ENCODE measurements at places on chromosomes 5 and 9.
A peak's percentile ranks its signal among the peaks of the same experiment; 100 is the strongest.

DNA sequence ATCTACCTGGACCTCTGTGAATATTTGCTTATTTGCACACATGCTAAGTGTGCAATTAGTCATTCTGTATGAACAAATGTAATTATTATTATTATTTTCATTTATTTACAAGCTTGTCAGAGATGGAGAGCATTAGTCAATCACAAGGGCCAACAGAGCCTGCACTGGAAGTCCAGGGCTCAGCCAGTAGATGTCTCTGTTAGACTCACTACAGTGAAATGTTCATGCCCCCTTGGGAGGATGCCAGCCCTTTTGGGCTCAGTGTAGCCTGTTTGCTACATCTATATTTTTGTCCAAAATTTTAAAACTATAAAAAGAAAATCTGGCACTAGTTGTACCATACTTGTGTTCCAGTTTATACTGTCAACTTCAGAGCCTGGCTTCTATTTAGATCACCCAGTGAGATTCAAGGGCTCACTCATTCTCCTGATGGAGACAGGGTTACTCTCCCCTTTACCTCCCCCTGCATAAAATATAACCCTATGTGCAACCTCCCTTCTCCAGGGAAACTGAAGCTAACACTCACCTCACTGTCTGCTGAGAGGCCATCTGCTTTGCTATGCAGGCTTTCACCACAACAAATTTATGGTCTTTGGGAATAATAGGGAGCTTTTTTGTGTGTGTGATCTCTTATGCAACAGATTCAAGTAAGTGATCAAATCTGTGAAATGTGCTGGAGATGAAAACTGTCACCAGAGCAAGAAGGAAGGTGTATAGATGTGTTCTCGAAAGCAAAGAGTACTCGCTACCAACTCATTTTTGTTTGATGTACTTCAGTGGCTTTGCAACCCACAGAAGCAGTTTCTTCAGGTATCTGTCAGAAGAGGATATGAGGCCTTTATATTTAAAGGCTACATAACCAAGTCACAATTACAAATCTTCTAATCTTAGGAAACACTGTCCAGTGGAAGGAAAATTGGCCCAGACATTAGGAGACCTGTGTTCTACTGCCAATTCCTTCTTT lies 99.9 kb upstream of the TLE4 start:
- peak; percentile 4 for DNase-seq

DNA sequence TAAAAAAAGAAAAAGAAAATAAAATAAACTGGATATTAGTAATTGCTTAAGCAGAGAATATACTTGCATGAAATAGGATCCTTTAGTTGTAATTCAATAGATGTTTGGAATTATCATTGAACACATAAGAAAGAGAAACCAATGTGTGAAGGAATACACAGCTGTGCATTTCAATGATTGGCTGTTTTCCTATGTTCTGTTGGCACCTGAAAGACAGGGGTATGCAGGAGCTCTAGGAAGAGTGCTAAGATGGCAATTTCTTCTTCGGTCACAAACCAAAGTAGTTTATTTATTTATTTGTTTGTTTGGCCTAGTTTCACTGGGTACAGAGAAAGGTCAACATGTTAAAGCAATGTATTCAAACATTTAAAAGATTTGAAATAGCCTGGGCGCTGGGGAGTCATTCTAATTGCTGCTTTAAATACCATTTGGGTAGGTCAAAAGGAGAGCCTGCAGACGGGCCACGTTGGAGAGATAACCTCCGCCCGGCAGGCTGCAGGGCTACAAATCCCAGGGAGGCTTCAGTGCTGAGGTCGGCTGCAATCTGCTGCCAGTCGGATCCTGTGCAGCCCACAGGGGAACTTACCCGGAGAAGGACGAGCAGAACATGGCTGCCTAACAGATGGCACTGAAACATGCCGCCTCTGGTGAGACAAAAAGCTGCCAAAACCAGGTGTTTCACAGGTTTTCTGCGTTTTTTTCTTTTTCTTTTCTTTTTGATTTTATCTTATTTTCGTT lies 154.2 kb upstream of the TYRP1 start:
- no peak for DNase-seq

- DNase-seq: no peak
These were observed 104.7 kb downstream of the NR2F1-AS1 start for GRCh38 chr5:93476251-93476742.

DNA sequence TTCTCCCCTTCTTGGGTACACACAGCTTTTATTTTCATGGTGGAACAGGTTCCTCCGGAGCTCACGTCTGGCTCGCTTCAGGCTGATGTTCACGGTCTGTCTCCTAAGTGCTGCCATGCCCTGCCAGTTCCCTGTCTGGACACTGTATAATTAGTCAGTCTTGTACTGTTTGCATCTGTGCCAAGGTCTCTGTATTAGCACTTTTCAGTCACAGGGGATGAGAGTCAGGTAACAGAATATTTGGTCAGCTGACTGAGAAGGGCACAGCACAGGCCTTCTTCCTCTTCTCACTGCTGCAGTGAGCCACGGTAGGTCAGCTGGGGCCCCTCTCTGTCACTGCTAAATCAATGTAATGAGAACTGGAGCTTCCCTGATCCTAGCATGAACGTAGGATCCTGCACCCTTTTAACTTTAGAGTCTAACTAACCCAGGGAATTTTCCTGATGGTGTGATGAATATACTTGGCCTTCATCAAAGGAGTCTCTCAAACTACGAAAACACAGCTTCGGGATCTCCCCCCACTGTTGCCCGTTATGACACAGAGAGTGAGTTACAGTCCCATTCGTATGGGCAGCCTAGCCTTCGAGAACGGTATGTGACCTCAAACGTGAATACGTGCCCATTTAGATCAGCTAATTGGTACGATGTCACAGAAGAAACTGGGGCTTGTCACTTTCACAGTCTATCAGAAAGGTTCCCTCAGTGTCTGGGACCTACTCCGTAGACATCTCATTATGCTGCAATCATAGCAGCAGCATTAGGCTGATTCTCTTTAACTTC lies 354.1 kb upstream of the RFX3 start:
- no peak for DNase-seq

- no peak for DNase-seq
These were observed 174.0 kb upstream of the ZNF618 start for GRCh38 chr9:113701774-113702755.

GRCh38 chr9:38182321-38182720 lies 113.3 kb upstream of the SHB start:
- no peak for DNase-seq

- no peak for DNase-seq
These were observed 45.4 kb upstream of the TDRD7 start for GRCh38 chr9:97366476-97366875.

- DNase-seq: peak; percentile 19
These were observed at the start of gene CFAP77 for GRCh38 chr9:132409828-132410528. Gene CFAP77 (plus strand): TSS chr9:132410211. CDS start chr9:132410272, 61 bp downstream.

DNA sequence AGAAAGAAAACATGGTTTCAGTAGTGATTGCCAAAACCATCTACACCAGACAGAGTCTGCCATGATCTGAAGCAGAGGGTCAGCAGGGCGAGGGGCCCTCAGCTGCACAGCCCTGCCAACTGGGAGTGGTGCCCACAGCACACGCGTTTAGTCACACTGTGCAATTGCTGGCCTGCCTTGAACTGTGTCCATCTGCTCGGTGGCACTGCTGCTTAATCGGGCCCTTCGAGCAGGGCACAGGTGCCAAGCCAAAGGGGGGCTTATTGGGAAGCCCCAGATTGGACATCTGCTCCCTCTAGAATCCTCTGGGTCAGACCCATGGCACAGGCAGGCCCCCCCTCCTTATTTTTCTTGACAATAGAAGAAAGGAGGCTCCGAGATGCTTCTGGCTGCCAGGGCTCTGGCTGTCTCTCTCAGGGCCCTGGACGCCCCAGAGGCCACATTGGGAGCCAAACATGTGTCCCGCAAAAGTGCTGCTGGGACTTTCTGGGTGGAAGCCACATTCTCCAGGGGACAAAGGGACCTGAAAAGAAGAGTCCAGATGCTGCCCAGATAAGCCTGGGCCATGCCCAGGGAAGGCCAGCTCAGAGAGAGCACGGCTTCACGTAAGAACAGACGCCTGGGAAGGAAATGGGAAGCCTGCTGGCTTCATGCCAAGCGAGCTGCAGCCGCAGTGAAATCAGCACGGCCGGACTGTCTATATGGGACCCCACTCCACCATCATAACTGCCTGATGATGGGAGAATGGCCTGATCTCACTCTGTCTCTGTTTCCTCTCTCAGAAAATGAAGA lies 349.2 kb downstream of the GADD45G start:
- DNase-seq: no peak

DNA sequence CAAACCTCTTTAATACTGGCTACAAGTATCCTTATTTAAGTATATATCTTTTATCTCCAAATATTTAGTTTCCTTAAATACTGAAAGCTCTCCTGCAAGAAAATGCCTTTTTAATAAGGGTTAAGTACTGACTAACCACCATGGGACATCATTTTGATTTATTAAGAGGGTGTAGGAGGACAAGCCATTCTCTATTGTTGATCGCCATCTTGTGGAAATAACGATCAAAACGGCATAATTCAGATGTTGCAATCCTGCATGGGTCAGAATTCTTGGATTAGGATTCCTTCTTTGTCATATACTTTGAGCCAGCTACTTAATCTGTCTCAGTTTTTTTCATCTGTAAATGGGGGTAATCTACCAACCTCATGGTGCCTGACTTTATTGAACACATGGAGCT lies 28.7 kb upstream of the C5orf46 start:
- no peak for DNase-seq

DNA sequence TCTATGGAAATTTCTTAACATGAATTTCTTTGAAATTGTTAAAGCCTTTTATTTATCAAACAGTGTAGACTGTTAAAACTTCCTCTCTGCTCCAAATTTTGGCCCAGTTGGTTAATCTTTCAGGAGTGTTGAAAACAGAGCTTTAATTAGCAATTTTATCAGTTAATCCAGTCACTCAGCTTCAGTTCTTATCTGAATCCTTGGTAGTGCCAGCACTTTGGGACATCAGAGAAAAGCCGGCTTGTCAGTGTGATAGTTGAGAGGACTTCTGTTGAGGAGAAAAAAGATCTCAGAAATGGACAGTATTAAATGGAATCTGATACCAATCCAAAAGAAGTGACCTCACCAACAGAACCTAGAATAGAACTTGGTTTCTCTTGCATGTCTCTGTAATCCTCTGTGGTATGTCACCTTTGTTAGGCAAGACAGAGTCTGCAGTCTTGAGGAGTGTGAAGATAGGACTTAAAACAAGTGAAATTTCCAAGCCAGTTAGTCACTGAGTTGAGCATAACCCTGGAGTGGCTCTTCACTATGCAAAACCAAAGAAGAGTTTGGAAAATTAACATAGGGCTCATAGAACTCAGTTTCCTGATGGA lies 251.8 kb downstream of the NNT start:
- no peak for DNase-seq

DNA sequence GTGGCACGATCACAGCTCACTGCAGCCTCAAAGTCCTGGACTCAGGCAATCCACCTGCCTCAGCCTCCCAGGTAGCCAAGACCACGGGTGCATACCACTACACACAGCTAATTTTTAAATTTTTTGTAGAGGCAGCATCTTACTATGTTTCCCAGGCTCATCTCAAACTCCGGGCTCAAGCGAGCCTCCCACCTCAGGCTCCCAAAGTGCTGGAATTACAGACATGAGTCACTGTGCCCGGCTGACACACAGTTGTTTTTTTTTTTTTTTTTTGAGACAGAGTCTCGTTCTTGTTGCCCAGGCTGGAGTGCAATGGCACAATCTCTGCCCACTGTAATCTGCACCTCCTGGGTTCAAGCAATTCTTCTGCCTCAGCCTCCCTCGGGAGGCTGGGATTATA lies 70.1 kb upstream of the CNOT6 start:
- no peak for DNase-seq

Data from activated T-cell treated with anti-CD3 and anti-CD28 coated beads for 4 hours (primary cell).